ENCODE measurements at places on chromosomes 7 and 10. TPM values are rescaled to one million over a fixed set of nuclear protein-coding genes. Genes with fewer than 3 reads are reported as not detected.

The IGF2BP3 gene
- 2.7 TPM for total RNA-seq

The FGFR2 gene
- total RNA-seq = not detected

The GPR158 gene
- not detected for total RNA-seq

The MYOF gene
- 23.8 TPM for total RNA-seq

The TLX1 gene
- total RNA-seq = not detected

The HYAL4 gene
- not detected for total RNA-seq

The FERD3L gene
- not detected for total RNA-seq

The NUTM2A gene
- not detected for total RNA-seq

The TAS2R3 gene
- total RNA-seq = 2.2 TPM

- H3K4me3 ChIP-seq = no peak overlapping the region
- H3K36me3 ChIP-seq = no peaks in the 10 kb centered on the region
- H3K27ac ChIP-seq = no peak overlapping the region
- H3K27me3 ChIP-seq = no peaks in the 10 kb centered on the region
These were observed 112.0 kb downstream of the PTPRN2 start for GRCh38 chr7:158475679-158476052.

- no peaks in the 10 kb centered on the region for H3K36me3 ChIP-seq
- no peaks in the 10 kb centered on the region for H3K27me3 ChIP-seq
- DNase-seq = no peak
- H3K27ac ChIP-seq = no peak overlapping the region
- no peak overlapping the region for H3K4me3 ChIP-seq
These were observed 237.1 kb upstream of the SHH start for GRCh38 chr7:156049366-156049765.

GRCh38 chr7:30181736-30182522, 47.1 kb downstream of the MTURN start:
- H3K4me1 ChIP-seq = peaks cover 7% of the 10 kb centered on the region
- no peaks in the 10 kb centered on the region for H3K27me3 ChIP-seq
- no peak for DNase-seq
- no peaks in the 10 kb centered on the region for H3K36me3 ChIP-seq
- no peak overlapping the region for H3K4me3 ChIP-seq
- no peak overlapping the region for H3K27ac ChIP-seq

- peaks cover 2% of the 10 kb centered on the region for H3K27me3 ChIP-seq
These were observed 193.9 kb upstream of the BMPER start for GRCh38 chr7:33711231-33712019.

- peak overlapping the region; percentile 73 for H3K27ac ChIP-seq
- peaks cover 7% of the 10 kb centered on the region for H3K36me3 ChIP-seq
- H3K4me1 ChIP-seq = peaks cover 44% of the 10 kb centered on the region
- H3K27me3 ChIP-seq = no peaks in the 10 kb centered on the region
These were observed 11.6 kb upstream of the PPIF start for GRCh38 chr10:79335470-79336235.

- peak overlapping the region; percentile 95 for H3K27ac ChIP-seq
- DNase-seq = no peak
These were observed 26.2 kb downstream of the ADK start for GRCh38 chr10:74177140-74177677.
